ENCODE measurements at places on chromosomes 7 and 10. TPM values are rescaled to one million over a fixed set of nuclear protein-coding genes. Genes with fewer than 3 reads are reported as not detected.

CUL2 gene
- total RNA-seq = 30.1 TPM

GRCh38 chr7:99666013-99666395 lies 13.8 kb downstream of the CYP3A5 start:
- DNase-seq = no peak
- H3K36me3 ChIP-seq = no peaks in the 10 kb centered on the region
- no peak overlapping the region for H3K27ac ChIP-seq
- no peaks in the 10 kb centered on the region for H3K27me3 ChIP-seq
- no peaks in the 10 kb centered on the region for H3K4me1 ChIP-seq

DNA sequence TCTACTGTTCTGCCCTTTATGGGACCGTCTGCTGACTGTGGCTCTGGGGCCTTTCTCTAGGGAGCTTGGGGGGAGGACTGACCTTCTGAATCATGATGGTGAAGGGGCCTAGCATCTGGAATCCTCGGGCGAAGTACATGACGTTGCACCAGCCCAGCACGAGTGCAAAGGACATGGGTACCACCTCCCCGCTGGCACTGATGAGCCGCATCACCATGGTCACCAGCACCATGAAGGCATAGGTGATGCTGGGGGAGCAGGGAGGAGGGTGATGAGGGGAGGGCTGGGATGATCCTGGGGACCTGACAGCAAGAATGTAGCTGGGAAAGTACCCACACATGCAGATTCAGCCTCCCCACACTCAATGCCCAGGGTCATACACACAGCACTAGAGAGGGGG lies 11.1 kb downstream of the TRPV6 start:
- no peaks in the 10 kb centered on the region for H3K27me3 ChIP-seq
- H3K4me3 ChIP-seq = no peak overlapping the region
- peaks cover 10% of the 10 kb centered on the region for H3K36me3 ChIP-seq

DNA sequence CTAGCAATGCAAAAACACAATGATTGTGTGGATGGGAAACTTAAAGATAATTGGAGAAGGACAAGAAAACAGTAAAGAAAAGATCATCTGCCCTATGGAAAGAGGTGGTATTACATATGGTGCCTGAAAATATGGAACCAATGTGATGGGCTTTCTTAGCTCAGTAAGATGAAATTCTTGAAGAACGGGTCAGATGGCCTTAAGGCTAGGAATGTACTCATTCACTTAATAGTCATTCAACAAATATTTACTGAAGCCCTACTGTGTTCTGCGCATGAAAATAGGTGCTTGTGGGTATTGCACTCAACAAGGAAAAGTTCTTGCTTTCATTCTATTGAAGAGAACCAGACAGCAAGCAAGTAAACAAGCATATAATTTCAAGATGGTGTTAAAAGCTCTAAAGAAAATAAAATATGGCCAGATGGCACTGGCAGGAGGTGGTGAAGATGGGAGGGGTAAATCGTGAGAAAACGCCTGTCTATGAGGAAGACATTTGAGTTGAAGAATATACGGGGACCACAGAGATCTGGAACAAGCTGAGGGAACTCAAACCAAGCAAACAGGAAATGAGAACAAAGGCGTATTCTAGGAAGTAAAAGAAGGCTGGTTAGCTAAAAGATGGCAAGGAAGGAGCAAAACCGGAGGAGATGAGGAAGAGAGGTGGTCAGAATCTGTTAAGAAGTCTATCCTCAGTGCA lies 179.7 kb downstream of the ANK3 start:
- H3K27ac ChIP-seq = no peak overlapping the region
- no peak for DNase-seq
- no peaks in the 10 kb centered on the region for H3K27me3 ChIP-seq
- H3K4me1 ChIP-seq = peaks cover 7% of the 10 kb centered on the region

GRCh38 chr7:90180649-90181048 lies 26.4 kb downstream of the STEAP1 start:
- no peak overlapping the region for H3K27ac ChIP-seq
- no peaks in the 10 kb centered on the region for H3K36me3 ChIP-seq
- no peak for DNase-seq
- H3K27me3 ChIP-seq = no peaks in the 10 kb centered on the region
- H3K4me1 ChIP-seq = no peaks in the 10 kb centered on the region

DNA sequence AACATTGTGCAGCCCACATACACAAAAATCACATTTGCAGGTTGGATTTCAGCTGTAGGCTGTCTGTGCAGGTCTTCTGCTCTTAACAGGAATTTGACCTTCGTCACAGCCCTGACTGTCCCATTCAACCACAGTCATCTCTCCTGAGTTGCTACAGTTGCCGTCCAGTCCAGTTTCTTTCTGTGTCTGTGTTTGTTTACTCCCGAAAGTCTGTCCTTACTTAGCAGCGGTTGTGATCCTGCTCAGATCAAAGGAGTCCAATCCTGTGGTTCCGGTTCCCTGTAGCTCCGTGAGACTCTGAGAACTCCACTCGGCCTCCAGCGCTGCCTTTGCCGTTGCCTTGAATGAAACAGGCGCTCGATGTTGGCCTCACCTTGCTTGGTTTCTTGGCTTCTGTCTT lies 111.6 kb upstream of the GATA3 start:
- no peaks in the 10 kb centered on the region for H3K36me3 ChIP-seq
- no peak overlapping the region for H3K4me3 ChIP-seq
- H3K4me1 ChIP-seq = no peaks in the 10 kb centered on the region
- no peak overlapping the region for H3K27ac ChIP-seq

GRCh38 chr7:114141415-114141814 lies 222.6 kb upstream of the PPP1R3A start:
- H3K36me3 ChIP-seq = no peaks in the 10 kb centered on the region
- H3K4me3 ChIP-seq = no peak overlapping the region
- no peak for DNase-seq
- no peak overlapping the region for H3K27ac ChIP-seq
- H3K4me1 ChIP-seq = no peaks in the 10 kb centered on the region

- H3K27ac ChIP-seq = no peak overlapping the region
- H3K4me3 ChIP-seq = no peak overlapping the region
- no peaks in the 10 kb centered on the region for H3K36me3 ChIP-seq
- DNase-seq = no peak
- H3K4me1 ChIP-seq = no peaks in the 10 kb centered on the region
These were observed 530.6 kb downstream of the ANKRD7 start for GRCh38 chr7:118755067-118755625.

DNA sequence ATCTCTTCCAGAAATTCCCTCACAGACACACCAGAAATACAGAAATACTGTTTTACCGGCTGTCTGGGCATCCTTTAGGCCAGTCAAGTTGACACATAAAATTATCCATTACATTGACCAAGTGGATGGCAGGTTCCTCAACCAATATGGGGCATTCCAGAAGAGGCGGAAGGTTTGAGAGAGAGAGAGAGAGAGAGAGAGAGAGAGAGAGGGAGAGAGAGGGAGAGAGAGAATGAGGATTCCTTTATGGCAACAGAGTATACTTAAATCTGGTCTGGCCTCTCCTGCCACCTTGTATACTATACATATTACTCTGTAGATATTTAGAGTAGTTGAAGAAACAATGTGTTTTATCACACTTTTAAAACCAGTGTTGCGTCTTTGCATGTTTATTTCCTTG lies 214.1 kb downstream of the CAMK1D start:
- no peak overlapping the region for H3K4me3 ChIP-seq
- H3K4me1 ChIP-seq = no peaks in the 10 kb centered on the region
- H3K27me3 ChIP-seq = no peaks in the 10 kb centered on the region

PKD2L1 gene
- not detected for total RNA-seq

DNA sequence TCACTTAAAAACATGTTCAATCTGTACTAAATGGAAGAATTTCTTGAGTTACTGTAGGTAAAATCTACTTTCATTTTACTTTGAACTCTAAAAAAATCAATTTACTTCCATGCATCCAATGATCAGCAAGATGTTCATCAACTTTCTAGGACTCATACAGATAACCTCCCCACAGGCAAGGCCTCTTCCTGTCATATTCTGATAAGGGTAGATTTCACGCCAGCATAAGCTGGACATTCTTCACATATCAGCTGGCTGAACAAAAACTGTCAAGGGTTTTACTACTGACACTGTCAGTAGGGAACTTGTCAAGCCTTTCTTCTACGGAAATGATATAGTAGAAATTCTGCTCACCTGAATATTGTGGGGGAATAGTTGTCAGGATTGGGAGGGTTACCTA lies 244.9 kb downstream of the THSD7A start:
- H3K27ac ChIP-seq = no peak overlapping the region
- H3K36me3 ChIP-seq = no peaks in the 10 kb centered on the region
- H3K4me3 ChIP-seq = no peak overlapping the region
- H3K4me1 ChIP-seq = no peaks in the 10 kb centered on the region

All from CD4-positive, alpha-beta T cell (primary cell).